ENCODE measurements at places on chromosomes 4 and X.

DNA sequence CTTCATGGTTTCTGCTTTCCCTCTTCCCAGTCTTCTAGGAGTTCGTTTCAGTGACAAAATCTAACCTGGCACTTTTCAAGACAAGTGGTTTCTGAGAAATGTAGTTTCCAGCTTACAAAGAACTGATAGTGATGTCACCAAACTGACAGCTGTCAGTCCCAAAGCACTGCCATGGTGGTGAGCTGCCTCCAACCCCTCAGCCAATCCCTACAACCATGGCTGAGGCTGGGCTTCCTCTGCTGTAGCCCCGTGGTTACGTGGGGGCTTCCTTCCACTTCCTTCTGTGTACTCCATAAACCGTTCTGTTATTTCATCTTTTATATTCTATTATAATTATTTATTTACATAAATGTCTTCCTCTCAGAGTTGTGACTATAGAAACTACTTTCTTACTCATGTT, 198.6 kb upstream of the AGA start:
- peak; percentile 23 for DNase-seq

DNA sequence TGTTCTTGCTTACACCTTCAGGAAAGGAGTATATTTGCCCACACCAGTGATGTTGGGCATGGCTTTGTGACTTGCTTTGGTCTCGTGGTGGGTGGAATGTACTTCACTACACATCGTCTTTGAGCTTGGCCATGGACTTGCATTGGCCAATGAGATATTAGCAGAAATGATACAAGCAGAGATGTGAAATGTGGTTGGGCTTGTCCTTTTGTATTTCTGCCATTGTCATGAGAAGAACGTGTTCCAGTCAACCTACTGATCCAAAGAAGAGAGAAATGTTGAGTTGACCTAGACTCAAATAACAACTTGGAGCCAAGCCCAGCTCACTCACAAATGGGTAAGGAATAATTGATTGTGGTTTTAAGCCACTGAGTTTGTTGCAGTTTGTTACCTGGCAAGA, 138.4 kb upstream of the ARX start:
- DNase-seq = no peak

DNA sequence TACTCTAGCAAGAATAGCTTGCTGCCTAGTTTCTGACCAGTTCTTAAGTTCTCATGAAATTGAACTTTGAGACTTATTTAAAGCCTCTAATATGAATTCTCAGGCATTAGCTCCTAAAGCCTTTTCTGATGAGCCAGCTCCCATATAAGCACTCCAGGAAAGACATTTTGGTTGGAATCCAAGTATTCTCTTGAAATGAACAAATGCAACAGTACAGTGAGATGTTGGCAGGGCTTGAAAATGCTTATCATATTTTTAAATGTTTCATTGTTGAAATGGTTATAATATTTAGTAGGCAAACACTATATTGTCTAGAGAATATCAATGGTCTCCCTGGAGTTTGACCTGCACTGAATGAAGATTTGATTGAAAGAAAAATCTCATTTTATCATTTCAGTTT, 240.3 kb downstream of the ANK2 start:
- no peak for DNase-seq

DNA sequence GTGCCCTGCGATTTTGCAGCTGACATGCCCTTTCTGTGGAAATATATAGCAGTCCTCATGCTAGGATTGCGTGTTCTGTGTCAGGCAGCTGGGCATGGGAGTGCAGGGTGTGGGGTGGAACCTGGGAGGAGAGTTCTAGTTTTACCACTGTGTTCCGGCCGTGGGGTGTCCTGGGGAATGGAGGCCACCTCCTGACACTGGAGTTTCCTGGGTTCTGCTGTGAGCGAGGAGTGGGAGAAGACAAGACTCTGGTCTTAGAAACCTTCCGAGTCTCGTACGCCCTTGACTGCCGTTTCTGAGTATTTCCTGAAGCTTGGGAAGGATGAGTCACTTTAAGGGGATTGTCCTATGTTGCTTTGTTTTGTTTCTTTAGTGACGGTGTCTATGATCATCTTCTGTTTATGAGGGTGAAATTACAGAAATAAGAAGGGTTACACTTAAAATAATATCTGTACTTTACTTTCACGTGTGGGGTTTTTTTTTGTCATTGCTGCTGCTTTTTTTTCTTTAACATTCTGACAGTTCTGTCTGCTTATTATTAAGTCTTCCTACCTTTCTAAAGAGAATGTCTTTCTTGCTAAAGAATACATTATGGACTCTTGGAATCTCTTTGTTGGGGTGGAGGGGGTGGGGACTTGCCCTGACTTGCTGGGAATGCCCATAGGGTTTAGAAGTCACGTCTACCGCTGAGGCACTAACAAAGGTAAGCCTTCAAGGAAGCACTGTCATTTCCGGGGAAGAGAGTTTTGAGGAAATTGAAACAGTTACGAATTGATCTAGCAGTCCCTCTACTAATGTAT, 19.1 kb downstream of the CD99 start:
- DNase-seq = no peak

DNA sequence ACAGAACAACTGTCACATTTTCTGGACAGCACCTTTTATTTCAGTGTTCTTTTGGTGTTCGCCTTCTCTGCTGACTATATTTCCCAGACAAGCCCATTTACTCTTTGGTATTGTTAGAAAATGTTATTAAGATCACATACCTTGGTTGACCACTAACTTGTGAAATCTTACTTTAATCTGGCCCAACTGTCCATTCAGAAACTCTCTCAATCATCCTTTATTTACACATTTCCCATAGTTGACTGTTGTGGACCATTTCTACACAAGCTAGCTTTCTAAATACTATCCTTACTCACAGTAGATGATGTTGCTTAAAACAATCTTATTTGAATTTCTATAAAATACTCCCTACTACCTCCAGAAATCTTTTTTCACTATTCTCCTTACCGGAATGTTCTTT, 64.7 kb downstream of the QRFPR start:
- DNase-seq = no peak

GRCh38 chrX:142978130-142978684, 47.5 kb upstream of the SPANXN4 start:
- peak; percentile 70 for DNase-seq

- DNase-seq = no peak
Measured at GRCh38 chr4:20370274-20370673, 118.6 kb downstream of the SLIT2 start.

DNA sequence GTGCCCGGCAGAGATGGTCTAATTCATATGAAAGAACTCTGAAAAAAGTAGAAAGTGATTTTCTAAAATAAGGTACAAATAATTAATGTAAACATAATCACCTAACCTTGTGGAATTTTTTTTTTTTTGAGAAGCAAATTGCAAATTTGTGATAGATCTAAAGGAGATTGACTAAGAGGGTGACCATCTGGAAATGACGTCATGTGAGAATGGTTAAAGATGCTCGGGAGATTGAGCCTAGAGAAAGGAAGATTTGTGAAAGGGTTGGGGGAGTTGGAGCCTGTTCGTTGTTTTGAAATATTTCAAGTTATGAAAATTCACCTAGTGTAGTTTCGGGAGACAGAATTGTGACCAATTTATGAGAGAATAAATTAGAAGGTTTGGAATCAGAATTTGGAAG, 115.7 kb upstream of the ANK2 start:
- no peak for DNase-seq

- DNase-seq = no peak
Measured at GRCh38 chrX:151929126-151929525, 16.4 kb downstream of the MAGEA4 start.

DNA sequence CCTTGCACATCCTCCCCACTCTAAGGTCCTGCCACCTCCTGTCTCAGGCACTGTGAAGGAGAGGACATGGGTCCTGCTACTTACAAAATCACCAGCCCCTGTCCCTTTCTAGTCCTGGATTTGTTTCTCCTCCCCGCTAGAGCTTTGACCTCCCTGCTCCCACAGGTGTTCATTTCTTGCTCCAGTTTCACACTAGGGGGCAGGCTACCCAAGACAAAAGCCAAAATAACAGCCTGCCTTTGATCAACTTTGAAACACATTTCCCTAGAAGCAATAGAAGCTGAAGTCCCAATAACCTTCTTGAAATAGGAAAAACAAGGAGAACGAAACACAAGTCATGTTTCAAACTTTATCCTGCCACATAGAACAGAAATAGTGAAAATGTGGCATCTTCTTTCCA, 164.4 kb downstream of the QDPR start:
- DNase-seq = peak; percentile 61

- DNase-seq = peak; percentile 89
Measured at GRCh38 chrX:16123222-16123786, at the start of gene GRPR. GRPR (plus strand) TSS chrX:16123565; CDS start chrX:16123954, 389 bp downstream.

GRCh38 chr4:48329193-48329592, 12.1 kb upstream of the SLAIN2 start:
- DNase-seq = no peak

- DNase-seq = no peak
Measured at GRCh38 chrX:132165651-132166050, 37.8 kb upstream of the FRMD7 start.

- DNase-seq = peak; percentile 53
Measured at GRCh38 chr4:12545812-12546211, 938.3 kb downstream of the RAB28 start.

GRCh38 chrX:35017284-35017683, 74.7 kb downstream of the FAM47B start:
- DNase-seq = no peak

DNA sequence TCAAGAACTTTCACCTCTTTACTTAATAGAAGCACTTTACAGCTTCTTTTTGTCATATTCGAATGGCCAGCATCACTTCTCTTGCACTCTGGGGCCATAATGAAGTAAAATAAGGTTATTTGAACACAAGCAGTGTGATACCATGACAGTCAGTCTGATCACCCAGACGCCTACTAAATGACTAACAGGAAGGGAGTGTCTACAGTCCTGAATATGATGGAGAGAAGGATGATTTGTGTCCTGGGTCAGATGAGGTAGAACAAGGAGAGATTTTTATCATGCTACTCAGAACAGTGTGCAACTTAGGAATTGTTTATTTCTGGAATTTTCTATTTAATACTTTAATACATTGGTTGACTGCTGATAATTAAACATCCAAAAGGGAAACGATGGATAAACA, 284.2 kb upstream of the F9 start:
- no peak for DNase-seq

GRCh38 chrX:21438792-21439191, 64.6 kb downstream of the CNKSR2 start:
- peak; percentile 79 for DNase-seq

DNA sequence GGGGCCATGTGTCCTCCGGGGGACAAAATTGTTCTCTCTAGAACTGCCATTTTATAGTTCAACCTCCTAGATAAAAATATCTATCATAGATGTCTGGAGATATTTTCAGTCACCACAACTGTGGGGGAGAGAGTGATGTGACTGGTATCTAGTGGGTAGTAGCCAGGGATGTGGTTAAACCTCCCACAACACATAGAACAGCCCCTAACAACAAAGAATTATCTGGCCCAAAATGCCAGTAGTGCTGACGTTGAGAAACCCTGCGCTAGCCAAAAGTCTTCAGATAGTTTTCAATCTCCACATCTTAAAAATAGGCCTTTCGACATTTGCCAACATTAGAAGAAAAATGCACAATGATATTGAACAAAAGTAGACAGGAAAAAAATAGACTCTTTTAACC, 19.0 kb upstream of the SUPT20HL2 start:
- peak; percentile 3 for DNase-seq

DNA sequence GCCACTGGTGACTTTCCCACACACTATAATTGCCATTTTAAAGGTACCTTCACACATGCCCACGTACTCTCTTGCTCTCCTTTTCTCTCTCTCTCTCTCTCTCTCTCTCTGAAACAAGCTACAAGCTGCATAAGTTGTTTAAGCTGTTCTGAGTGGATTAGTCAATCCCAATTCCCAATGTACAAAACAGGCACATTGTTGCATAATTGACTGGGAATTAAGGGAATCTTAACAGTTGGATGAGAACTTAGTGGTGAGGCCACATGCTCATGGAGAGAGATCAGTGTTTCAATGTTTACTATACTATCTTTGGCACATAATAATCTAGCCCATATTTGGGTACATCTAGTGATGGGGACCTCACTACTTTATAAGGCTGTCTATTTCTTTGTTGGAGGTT, 123.3 kb downstream of the ARHGEF9 start:
- DNase-seq = no peak

- no peak for DNase-seq
Measured at GRCh38 chrX:41799661-41800060, 75.7 kb downstream of the GPR82 start.

DNA sequence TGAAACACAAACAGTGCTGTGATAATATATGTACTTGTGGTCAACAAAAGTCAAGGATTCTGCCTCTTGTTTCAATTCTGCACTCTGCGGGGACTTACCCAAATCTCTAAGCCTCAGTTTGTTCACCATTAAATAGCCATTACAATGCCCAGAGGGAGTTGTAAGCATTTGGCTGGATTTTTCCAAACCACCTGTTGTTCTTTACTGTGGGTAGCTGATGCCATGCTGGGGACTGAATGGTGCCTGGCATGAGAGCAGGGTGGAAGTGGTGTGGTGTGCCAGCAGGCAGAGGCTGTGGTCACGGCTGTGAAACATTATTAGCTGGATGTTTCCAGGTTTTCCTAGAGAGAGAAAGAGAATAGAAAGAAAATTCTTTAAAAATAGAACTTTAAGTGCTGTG, 60.7 kb upstream of the PAK3 start:
- DNase-seq = no peak

GRCh38 chr4:90443231-90443630, 316.0 kb downstream of the CCSER1 start:
- no peak for DNase-seq

GRCh38 chrX:23493941-23494374, 159.3 kb downstream of the PTCHD1 start:
- DNase-seq = peak; percentile 1

DNA sequence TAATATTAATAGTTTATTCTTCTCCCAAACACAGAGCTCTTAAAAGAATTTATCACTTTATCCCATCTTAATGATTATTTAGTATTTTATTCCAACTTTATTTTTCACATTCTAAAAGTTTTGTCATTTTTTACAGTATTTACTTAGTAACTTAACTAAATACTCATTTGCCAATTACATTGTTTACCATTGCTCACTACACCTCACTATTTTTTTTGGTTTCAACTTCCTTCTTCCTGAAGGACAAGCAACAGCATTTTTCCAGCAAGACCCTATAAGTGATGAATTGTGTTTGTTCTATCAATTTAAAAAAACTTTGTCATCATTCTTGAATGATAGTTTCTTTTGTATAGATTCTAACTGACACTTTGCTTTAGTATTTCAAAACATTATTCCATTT, 19.4 kb upstream of the SRD5A3 start:
- no peak for DNase-seq

- DNase-seq = no peak
Measured at GRCh38 chrX:95703696-95704095, 980.9 kb upstream of the DIAPH2 start.

GRCh38 chr4:74543983-74544382, 99.0 kb downstream of the AREG start:
- DNase-seq = no peak

DNA sequence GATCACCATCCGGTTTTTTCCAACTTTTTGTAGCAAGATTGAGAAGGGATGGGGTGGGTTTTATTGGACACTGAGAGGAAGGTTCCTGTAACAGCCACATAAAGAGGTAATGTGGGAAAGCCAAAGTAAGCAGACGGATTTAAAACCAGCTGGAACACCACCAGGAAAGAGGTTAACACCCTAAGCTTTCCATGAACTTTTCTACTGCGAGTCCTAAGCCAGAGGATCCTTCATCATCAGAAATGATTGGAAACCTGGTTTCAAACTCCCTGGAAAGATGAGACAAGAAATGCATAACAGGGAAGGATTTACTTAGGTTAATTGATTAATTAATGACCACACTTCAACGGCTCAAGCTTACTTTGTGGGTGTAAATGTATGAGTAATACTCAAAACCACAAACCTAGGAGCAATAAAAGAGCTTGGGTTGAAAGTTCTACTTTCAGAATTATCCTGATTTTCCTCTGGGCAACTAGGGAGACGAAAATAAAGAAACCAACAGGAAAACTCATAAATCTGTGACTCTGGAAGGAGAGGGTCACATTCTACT, 91.5 kb downstream of the COX18 start:
- DNase-seq = no peak

Data from OCI-M1 (cell line).